Hepatocyte (in vitro differentiated cells): ENCODE measurements at places on chromosomes 1 and 21.

DNA sequence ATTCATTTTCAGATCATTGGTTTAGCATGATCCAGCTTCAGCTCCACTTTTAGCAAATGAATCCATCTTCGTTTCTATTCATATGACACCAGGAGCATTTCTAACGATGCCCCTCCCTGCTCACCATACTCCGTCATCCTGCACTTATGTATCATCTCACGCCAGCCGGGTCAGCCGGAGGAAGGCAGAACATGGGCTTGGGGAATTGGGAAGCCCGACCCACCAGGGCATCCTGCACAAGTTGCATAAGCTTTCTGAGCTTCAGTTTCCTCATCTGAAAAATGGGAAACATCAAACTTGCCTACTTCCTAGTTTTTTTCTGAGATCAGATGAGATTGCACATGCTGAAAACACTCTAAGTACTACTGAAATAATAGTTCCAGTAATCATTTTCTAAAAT lies 194.7 kb downstream of the AK5 start:
- no peak for DNase-seq

- peak; percentile 80 for DNase-seq
Measured at GRCh38 chr21:44982558-44983250, 42.9 kb downstream of the SLX9 start.

- no peak for DNase-seq
Measured at GRCh38 chr1:76640092-76640491, 227.2 kb upstream of the ST6GALNAC5 start.

- no peak for DNase-seq
Measured at GRCh38 chr21:43574741-43575472, 84.4 kb downstream of the HSF2BP start.

- DNase-seq: no peak
Measured at GRCh38 chr1:145994391-145995120, 1.8 kb downstream of the TXNIP start.

GRCh38 chr1:220226752-220227151 lies 45.5 kb downstream of the RAB3GAP2 start:
- DNase-seq: no peak

GRCh38 chr1:183905508-183906113 lies 100.7 kb downstream of the RGL1 start:
- no peak for DNase-seq

- no peak for DNase-seq
Measured at GRCh38 chr1:184685116-184685515, 69.5 kb downstream of the EDEM3 start.

DNA sequence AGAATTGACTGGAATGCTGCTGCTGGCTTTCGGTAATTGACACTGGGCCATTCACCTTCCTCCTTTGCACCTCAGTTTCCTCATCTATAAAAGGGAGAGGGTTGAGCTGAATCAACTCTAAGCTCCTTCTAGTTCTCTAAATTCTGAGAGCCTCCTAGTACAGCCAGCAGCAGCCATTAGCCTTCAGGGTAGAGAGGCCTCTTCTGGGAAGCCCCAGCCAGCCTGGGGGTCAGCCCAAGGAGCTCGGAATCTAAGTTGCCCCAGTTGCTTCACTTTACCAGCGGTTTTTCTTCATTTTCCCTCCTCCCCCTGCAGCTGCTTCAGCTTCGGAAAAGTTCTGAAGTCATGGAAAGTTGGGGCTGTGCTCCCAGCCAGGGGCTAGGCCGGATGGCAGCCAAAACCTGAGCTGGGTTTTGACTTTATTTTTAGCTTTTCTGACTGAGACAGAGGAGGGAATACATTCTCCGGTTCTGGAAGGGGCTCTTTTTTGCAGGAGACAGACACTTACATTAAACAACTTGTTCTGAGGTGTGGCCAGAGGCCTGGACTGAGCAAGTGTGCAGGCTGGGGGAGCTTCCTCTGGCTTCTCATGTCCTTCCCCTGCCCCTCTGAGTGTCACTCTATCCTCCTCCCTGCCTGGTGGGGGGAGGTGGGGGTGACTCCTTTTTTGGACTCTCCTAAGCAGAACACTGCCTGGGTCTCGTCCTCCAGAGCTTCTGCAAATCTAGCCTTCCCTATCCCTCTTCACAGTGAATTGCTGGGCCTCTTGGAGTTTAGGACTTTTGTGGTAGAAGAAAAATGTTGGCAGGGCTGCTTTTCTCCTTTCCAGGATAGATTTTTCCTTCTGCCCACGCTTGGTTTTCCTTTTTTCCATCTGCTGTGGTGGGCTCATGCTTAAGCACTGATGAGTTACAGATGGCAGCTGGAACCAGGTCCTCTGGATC lies 14.4 kb downstream of the LMNA start:
- DNase-seq: peak; percentile 76

- DNase-seq: peak; percentile 87
Measured at GRCh38 chr1:25568834-25569596, 25.6 kb downstream of the LDLRAP1 start.

DNA sequence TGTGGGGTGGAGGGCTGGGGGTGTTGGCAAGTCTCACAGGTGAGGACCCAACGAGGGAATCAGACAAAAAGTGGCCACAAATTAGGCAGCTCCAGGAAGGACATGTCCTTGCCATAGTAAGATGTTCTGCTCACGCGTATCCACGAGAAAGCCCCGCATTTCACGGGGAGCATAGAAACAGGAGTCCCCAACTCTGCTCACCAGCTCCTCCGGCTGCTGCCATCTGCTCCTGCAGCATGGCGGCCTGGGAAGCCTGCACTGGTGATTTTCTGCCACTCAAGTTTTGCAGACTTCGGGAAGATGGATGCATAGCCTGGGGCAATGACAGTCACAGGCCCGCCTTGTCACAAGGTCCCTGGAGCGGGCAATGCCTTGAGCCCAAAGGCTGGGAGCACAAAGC lies 9.3 kb downstream of the TCP10L start:
- DNase-seq: no peak

DNA sequence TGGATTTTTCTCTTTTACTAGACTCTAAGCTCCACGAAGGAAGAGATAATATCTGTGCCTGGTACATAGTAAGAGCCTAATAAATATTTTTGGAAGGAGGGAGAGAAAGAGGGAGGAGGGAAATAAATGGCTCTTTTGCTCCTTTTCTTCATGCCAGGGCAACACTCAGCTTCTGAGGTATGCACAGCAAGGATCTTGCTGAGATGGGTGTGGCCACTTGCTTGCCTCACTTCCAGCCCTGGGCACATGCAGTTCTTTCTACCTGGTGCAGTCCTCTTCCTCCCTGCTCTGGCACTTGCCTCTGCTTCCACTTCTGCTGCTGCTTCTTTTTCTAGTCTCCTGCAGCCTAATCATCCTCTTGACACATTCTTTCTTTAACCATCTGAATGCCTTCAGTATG lies 148.1 kb downstream of the FGGY start:
- no peak for DNase-seq

DNA sequence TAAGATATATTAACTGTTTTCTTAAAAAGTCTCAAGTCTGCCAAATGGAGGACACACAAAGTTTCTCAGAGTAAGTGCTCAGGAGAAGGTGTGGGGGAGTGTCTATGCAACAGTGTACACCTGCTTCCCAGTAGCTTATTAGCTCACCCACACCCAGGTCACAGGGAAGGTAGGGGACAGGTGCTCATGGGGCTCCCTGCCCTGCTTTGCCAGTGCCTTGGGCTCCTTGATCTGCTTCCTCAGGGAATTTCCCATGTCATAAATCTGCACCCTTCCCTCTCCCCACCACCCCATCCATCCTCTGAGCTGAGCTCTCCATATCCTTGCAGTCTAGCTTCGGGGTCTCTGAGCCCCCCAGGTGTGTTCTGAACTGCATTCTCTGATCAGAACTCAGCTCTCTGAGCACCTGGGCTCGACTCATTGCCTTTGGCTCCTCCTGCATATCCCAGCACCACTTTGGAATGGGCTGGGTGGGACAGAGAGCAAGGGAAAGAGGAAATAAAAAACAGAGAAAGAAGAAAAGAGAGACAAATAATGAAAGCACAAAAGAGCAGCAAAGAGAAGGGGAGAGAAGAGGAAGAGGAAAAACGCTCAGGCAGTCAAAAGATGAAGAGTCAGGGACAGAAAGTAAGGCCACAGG lies 87.0 kb upstream of the ATP1B1 start:
- DNase-seq: peak; percentile 28

- no peak for DNase-seq
Measured at GRCh38 chr1:227065311-227065710, 125.2 kb downstream of the COQ8A start.

DNA sequence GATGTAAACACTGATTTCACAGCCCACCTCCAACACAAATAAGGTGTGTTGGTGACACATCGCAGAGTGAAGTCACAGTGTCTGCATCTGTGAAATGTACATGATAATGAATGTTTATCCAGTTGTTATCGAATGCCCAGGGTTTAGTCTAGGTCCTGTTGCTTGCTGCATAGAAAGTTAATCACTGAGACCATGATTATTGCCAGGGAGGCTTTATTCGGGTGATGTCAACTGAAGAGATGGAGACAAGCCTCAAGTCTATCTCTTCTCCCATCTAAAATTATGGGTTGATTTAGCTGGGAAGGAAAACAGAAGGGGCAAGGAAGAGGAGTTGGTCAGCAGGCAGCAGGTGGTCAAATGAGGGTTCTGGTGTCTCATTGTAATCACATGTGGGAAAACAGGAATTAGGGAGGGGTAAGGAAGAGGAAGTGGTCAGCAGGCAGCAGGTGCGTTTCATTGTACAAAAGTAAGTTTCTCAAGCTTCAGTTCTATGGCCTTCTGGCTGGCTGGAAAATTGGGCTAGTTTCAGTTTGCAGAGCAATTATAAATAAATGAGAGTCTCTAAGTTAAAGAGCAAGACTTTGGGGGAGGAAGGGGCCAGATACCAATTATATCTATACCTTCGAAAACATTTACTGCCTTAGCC lies 146.3 kb upstream of the DNAH14 start:
- DNase-seq: no peak

DNA sequence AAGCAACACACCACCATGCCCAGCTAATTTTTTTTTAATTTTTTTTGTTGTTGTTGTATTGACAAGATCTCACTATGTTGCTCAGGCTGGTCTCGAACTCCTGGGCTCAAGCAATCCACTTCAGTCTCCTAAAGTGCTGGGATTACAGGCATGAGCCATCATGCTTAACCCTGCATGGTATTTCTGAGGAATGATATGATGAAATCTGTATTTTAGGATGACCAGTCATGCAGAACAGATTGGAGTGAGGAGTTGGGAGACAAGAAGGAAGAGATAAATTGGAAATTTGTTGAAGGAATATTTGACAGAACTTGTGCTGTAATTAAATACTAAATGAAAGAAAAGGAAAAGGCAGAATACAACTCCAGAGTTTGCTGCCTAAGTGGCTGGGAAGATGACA lies 4.7 kb upstream of the NDUFS5 start:
- no peak for DNase-seq

GRCh38 chr1:198528364-198528763 lies 12.1 kb downstream of the ATP6V1G3 start:
- no peak for DNase-seq

DNA sequence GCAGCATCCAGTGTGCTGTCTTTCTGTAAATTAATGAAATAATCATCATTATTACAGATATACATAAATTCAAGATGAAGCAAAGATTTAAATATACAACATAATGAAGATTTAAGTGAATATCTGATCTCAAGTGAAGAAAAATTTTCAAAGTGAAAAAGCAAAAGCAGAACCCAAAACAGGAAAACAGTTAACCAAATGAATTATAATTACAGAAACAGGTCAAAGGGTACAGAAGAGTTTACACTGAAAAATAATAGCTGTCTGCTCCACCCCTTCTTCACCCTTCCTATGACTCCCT lies 44.8 kb upstream of the GTF2B start:
- DNase-seq: no peak

GRCh38 chr1:16235944-16236510 lies 956 bp downstream of the CPLANE2 start:
- DNase-seq: no peak

DNA sequence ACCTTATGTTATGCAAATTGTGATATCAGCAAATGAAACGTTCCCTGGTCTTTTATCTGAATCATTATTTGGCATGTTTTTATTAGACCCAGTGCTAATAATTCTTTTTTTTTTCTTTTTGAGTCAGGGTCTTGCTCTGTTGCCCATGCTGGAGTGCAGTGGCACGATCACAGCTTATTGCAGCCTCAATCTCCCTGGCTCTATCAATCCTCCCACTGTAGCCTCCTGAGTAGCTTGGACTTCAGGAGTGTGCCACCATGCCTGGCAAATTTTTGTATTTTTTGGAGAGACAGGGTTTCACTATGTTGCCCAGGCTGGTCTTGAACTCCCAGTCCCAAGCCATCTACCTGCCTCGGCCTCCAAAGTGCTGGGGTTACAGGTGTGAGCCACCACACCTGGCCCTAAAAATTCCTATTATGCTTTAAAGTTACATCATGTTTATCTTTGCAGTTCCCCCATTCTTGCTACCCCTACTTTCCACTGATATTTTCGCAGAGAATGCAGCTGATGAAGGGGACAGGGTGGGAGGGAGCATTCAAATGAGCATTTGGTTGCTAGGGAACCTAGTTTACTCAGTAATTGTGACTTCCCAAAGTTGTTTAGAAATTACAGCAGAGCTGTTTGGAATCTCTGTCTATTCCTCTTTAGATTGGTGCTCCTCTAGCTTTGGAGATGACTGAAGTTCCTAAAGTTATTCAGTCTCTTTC lies 18.4 kb downstream of the C1orf21 start:
- DNase-seq: no peak

DNA sequence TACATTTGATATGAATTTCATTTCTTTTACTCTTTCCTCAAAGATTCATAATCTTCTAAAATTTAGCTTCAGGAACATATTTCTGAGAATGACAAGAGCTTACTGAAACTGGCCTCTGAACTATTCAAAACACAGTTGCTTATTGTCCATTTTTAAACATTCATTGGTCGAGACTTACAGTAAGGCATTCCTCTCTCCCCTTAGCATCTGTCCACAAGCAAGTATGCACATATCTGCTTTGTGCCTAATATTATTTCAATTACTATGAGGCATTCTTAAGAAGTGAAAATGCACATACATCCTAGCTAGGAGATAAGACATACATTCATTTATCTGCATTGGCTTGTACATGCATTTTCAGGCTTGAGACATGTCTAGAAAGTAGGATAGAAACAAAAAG lies 488.7 kb downstream of the PTBP2 start:
- DNase-seq: no peak

- DNase-seq: peak; percentile 45
Measured at GRCh38 chr1:203197625-203198024, 11.1 kb upstream of the CHI3L1 start.

GRCh38 chr1:35838693-35839245 lies 31.0 kb downstream of the AGO4 start:
- DNase-seq: no peak

GRCh38 chr1:115725600-115725999 lies 42.9 kb downstream of the CASQ2 start:
- no peak for DNase-seq

DNA sequence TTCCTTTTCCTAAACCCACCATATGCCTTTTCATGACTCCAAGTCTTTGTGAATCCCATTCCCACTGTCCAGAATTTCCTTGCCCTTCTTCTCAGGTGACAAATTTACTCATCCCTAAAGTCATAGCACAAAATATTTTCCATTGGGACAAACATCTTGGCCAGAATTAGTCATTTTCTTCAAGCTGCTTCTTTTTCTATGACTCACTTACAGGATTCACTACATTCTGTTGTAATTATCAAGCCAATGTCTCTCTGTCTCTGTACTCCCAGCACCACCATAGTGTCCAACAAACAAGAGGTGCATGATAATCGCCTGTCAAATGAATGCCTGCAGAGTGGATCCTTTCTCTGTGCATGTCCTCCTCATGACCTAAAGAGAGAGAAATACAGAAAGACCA lies 37.8 kb downstream of the SGIP1 start:
- DNase-seq: no peak

- no peak for DNase-seq
Measured at GRCh38 chr1:88892357-88892877, 1.1 kb upstream of the GTF2B start.
